ENCODE measurements at places on chromosomes 6 and 20.
A peak's percentile ranks its signal among the peaks of the same experiment; 100 is the strongest.

DNA sequence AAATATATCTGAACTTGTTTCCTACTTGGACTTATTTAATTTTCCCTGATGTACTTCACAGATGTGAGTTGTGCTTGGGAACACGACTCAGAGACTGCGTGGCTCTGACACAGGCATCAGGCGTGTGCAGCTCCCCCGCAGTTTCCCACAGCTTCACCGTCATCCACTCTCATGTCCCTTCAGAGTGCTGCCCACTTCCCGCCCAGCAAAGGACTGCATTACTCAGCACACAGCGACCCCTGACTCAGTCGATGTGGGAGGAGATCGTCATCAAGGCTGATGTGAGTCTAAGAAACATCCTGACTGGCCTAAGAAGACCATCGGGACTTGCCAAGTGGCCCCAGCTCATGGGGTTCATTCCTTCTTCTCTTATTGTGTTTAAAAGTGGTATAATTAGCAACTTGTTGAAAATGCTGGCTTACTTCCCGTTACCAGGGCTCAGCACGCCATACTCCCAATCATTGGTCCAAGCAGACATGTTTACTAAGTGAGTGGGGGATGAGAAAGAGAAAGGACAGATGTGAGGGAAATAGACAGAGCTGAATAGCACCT, 539.4 kb upstream of the JARID2 start:
- DNase-seq, result no peak

- peak; percentile 89 for DNase-seq
Measured at GRCh38 chr6:161168281-161168891, 105.5 kb downstream of the AGPAT4 start.

DNA sequence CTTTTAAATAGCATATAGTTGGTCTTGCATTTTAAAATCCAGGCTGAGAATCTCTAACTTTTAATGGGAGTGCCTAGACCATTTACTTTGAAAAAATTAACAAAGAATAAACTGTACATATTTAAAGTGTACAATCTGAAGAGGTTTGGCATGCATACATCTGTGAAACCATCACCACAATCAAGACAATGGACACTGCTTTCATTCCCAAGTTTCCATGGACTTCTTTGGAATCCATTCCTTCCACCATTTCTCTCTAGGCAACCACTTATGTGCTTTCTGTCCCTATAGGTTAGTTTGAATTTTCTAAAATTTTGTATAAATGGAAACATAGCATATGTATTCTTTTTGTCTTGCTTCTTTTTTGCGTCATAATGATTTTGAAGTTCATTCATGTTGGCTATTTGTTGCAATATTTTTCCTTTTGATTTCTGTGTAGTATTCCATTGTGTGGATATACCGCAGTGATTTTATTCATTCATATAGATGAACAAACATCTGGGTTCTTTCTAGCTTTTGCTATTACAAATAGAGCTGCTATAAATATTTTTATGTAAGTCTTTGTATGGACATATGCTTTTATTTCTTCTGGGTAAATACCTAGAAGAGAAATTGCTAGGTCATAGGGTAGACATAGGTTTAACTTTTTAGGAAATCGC, 50.9 kb downstream of the NEDD9 start:
- DNase-seq, result no peak

DNA sequence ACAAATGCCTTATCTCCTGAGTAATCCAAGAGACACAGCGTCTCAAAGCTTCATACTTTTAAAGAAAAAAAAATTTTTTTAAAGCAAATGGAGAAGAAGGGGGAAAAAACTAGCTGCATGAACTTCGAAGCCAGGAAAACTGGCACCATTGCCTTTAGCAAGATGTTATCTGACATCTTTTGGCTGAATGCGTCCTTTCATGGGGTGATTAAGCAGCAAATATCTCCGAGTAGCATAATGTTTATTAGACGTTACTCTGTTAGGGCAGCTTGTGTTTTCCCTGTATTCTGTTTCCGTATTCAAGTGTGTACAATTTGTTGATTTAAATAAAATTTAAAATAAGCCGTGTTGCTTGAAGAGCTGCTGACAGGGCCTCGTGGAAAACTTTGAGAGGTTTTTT, 76.5 kb upstream of the TSHZ2 start:
- no peak for DNase-seq

DNA sequence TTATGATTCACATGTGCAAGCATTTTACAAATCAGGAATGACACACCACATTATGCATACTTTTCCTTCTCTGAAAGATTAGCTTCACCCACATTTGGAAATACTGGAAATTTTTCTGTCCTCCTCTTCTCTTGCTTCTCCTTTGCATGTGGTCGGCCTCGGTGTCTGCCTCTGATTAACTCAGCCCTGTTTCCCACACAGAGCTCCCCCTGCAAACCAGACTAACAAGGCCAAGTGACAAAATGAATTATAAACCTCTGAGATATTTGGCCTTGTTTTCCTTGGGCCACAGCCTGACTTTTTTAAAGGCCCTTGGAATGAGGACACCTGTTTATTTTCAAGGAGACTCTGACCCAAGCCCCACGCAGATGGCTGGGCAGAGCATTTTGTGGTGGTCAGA, 9.0 kb upstream of the CCN6 start:
- DNase-seq, result no peak

DNA sequence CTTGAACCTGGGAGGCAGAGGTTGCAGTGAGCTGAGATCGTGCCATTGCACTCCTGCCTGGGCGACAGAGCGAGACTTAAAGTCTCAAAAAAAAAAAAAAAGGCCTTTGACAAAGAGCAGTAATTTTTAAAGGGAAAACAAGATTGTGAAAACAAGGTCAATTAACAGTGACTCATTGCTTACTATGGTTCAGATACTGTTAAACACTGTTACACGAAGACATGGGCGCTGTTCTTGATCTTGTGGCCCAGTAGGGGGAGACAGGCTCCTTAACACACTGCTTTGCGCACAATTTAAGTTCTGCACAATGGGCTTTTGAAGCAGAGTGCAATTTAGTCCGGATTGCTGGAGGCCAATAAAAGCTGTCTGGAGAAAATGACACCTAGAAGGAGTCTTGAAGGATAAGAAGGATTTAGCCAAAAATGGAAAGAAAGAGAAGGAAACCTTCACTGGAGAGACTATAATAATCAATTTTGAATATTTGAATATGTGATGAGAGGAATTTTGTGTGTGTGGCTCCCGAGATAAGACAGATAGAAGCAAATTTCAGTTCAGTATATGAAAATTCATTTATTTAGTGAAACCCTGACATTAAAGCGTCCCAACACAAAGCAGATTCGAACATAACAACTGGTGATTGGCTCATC, 6.0 kb upstream of the LATS1 start:
- no peak for DNase-seq

- no peak for DNase-seq
Measured at GRCh38 chr6:3778701-3779573, 27.4 kb upstream of the PXDC1 start.

- no peak for DNase-seq
Measured at GRCh38 chr20:16615199-16615598, 42.0 kb upstream of the KIF16B start.

- no peak for DNase-seq
Measured at GRCh38 chr6:168995526-168996355, 257.9 kb downstream of the THBS2 start.

DNA sequence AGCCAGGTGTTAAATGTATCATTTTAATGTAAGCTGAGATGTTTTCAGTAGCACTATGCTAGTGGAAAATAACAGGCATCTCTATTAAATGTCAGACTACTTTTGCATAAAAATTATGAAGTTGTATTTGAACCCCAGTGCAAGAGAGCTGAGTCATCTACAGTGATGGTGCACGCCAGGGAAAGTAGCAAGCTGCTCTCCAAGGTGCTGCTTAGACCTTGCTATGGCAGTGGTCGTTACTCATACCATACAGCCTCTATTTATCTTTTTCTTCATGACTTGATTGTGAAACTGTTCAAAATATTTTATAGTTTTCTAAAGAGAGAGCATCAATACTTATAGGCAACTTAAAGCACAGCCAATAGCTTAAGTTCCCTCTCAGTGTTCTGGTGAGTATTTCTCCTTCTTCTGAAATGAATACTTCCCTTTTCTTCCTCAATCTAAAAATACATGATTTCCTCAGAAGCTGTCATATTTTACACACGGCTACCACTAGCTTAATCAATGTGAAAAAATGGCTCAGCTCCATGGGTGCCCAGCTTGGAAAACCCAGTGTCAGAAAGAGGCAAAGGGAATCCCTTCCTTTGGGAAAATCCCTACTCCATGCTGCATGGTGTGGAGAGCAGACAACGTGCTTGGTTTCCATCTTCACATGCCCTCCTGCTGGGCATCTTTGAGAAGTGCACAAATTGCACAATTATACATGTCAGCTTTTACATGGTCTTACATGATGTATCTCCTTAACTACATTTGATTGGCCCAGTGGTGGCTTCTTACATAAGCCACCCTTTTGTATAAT, 105.6 kb downstream of the ELOVL4 start:
- no peak for DNase-seq

DNA sequence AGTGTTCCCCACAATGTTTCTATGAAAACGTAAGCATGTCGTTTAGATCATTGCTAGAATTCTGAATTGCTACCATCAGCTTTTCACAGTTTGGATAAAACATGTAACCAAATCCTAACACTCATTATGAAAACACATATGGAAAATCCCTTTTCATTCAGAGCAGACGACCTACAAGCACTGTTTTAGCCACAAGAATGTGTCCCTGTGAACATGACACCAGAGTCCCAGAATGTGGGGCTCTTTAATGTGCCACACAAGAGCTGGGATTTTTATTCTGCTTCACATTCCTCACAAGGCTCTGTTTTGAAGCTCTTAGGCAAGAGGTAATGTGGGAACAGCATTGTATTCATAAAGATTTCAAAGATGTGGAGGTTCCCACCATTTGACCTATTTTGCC, 141.1 kb upstream of the CITED2 start:
- DNase-seq, result no peak

Data from Panc1 (cell line).